ENCODE measurements at places on chromosomes 2 and 18.

DNA sequence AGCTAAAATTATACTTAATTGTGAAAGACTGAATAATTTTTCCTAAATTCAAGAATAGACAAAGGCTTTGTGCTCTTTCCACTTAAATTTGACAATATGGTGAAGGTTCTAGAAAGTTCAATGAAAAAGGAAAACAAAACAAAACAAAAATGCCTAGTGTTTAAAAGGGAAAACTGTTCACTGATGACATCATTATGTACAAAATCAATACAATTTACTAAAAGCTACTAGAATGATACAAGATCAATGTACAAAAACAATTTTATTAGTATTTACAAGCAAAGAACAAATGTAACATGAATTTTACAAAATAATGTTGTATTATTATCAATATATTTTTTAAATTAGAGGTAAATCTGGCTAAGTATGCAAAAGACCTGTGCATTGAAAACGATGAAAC is 499.1 kb upstream of the FSIP2 start:
- DNase-seq = no peak

- DNase-seq = no peak
These were observed 663.6 kb upstream of the NRXN1 start for GRCh38 chr2:51695531-51695930.

DNA sequence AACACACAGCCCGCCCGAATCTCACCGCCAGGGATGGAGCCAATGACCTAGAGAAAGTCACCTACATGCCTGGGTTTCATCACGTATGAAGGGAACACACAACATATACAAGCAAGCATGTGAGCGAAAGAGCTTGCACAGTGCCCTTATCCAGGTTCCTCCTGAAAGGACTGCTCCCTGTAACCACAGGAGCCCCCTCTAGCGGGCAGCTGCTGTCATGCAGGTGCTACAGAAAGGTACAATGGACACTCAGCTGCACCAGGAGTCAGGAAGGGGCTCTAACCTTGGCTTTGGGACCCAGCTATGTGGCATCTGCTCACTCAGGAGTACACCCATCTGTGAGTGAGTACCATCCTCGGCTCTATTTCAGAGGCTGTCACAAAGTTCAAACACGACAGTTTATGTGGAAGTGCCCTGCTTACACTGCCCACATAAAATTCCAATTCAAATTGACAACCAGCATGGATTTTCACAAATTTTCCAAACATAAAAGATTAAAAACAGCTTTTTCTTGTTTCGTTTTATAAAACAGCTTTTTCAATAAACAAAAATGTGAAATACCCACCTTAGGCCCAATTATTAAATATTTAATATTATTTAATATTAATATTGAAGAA is 3.5 kb downstream of the NDUFA10 start:
- DNase-seq = peak; percentile 61

DNA sequence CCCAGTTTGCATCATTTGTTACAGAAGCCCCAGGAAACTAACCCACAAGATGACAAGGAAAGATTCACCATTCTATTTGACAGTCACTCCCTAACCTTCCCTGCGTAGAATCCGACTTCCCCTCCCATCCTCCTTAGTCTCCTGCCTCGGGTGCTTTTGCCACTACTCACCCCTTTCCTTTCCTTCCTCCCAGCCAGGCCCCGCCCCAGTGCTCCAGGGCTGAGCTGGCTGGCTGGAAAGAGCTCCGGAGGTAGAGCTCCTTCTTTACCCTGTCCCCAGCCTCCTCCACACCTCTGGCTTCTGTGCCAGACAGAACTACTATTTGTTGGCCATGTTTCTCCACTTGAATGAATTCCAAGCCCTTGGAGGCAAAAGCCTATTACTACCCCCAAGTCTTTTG is 317.6 kb upstream of the NCKAP5 start:
- DNase-seq = no peak

- no peak for DNase-seq
These were observed 120.2 kb downstream of the INHBB start for GRCh38 chr2:120465989-120466703.

DNA sequence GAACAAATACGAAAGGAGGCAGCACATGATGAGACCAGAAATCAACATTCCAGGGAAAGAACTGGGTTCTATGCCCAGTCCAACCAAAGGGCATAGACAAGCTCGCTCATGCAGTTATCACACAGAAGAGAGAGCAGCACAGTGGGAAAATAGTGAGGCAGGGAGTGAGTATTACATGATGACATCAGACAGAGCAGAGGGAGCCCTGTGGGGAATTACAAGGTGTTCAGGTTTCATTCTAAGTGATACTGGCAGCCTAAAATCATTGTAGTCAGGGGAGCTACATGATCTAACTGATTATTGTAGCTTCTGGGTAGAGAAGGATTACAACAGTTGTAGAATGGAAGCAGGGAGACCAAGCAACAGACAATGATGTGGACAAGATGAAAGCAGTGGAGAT is 658.5 kb downstream of the ARHGAP15 start:
- DNase-seq = no peak

- DNase-seq = no peak
These were observed 28.5 kb downstream of the SLC20A1 start for GRCh38 chr2:112674229-112674628.

GRCh38 chr2:200944467-200945394 is 18.7 kb downstream of the ORC2 start:
- peak; percentile 38 for DNase-seq

GRCh38 chr2:97267411-97268074 is 154.6 kb downstream of the ANKRD36 start:
- DNase-seq = no peak

GRCh38 chr2:197885587-197885986 is 81.2 kb downstream of the PLCL1 start:
- DNase-seq = no peak

GRCh38 chr2:206274434-206275311 is at the start of gene ZDBF2:
Gene ZDBF2 (plus strand): TSS chr2:206274663. CDS start chr2:206281850, 7,187 bp downstream.
- DNase-seq = peak; percentile 27

GRCh38 chr2:99086385-99086784 is 55.1 kb upstream of the C2orf15 start:
- DNase-seq = no peak

DNA sequence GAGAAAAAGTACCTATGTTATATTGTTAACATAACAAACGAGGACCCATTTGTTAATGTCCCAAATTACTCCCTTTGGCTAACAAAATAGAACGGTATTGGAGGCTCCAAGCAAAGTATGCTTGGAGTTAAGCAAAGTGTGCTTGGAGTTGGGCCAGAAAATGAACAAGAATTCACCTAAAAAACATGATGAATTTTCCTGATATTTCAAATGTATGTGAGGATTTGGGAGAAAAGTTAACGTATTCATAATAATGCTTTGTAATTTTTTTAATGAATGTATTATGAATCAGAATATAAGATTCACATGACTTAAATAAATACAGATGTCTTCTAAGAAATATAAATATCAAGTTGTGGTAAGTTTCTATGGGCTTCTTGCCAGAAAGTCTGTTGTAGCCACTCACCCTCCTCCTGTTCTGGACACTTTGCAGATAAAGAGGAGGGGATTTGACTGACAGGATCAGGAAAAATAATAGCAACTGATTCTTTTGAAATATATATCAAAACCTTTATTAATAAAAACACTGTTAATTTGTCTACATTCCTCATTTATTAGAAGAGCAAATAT is 423.7 kb upstream of the MMADHC start:
- DNase-seq = no peak

GRCh38 chr2:150630587-150631235 is 143.2 kb upstream of the RND3 start:
- no peak for DNase-seq

DNA sequence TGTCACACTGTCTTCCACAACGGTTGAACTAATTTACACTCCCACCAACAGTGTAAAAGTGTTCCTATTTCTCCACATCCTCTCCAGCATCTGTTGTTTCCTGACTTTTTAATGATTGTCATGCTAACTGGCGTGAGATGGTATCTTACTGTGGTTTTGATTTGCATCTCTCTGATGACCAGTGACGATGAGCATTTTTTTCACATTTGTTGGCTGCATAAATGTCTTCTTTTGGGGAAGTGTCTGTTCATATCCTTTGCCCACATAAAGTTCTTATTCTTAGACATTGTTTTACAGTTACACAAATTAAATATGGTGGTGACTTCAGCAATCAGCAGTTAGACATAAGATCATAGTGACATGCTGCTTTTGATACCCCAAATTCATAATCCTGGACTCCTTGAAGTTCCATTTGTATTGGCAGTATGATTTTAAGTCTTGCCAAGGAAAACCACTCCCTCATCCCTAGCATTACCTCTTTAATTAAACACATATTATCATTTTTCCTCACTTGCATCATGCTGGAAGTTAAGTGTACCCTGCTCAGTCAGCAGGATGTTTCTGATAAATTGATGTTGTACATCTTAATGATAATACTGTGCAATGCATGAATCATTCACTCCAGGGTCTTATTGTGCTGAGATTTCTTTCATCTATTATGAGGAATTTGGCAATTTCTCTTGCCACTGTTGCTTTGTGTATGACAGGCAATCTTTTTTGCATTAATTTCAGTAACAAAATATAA is 67.6 kb upstream of the STAT1 start:
- DNase-seq = no peak

DNA sequence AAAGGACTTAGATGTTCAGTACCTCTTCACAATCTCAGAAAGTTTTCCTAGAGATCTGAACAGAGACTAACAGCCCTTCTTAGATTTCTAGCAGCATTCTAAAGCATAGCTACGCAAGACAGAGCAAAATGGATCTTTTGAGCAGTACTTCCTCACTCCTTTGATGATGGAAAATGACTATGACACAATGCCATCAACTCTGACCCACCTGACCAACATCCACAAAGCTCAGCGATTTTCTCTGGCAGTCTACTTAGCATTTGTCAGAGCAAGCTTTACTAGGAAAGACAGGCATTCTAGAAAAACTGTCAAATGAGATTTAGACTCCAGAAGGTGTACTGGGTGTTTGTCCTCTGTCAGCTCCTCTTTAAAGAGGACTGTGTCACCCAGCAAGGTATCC is 180.9 kb upstream of the ACVR2A start:
- DNase-seq = peak; percentile 45

DNA sequence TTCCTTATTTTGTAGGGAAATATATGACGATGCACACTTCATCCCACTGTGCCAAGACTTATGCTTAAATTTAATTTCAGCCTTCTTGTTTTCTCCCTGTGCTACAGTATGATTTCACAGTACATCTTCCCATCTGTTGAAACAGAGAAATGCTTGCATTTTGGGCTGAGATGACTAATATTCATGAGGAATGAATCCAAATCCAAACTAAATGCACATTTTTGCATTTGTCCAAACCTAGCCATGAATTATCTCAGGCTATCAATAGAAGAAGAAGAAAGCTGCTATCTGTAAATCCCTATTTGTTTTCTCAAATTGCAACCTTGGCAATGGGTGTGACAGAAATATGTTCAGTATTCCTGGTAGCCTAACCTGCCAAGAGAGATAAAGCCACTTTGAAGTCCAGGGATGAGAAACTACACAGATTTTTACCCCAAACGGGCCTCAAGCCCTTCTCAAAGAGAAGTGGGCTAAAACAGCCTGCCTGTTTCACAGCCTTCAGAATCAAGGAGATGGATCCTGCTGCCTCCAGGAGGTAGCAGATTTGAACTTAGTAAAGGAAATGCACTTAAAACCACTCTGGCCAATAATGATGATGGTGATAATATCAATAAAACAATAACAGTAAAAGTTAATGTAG is 306.9 kb upstream of the NT5C1B start:
- DNase-seq = no peak

DNA sequence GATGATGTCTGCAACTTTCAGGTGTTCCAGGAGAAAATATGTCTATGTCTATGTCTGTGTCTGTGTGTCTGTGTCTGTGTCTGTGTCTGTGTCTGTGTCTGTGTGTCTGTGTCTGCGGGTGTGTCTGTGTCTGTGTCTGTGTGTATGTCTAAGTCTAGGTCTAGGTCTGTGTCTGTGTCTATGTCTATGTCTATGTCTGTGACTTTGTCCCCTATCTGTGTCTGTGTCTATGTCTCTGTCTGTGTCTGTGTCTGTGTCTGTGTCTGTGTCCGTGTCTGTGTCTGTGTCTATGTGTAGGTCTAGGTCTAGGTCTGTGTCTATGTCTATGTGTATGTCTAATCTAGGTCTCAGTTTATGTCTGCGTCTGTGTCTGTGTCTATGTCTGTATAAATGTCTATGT is 10.5 kb downstream of the IL1R2 start:
- DNase-seq = no peak

DNA sequence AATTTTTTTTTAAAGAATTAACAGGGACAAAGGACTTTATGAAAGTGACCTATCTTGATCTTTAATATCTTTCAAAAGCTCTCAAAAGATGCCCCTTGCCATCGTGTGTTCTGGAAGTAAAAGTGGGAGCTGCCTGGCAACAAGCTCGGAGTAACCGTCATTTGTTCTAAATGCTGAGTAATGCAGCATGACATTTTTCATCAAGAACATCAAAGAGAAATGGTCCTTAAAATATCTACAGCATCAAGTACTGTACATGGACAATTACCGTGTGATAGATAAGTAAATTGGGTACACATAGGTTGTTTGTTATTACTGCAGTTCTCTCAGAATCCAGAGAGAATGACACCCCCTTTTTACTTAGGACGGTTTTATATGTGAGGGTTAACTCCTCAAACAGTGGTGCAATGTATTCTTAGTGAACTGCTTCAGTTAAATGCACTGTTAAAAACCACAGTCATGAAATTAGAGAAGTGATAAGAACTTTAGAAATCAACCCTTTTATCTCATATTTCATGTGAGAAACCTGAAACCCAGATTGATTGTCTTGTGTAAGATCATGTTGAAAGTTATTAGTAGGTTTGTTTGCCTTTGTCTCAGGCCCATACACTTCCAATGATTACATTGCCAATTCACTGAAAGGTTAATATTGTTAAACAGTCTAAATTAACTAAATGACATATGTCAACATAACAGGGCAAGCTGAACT is 90.6 kb upstream of the HNMT start:
- DNase-seq = no peak

- DNase-seq = no peak
These were observed 133.2 kb downstream of the TMEM17 start for GRCh38 chr2:62372824-62373223.

GRCh38 chr2:134703426-134703825 is 15.4 kb downstream of the TMEM163 start:
- DNase-seq = no peak

- no peak for DNase-seq
These were observed 246.3 kb upstream of the MYT1L start for GRCh38 chr2:2577407-2577831.

GRCh38 chr18:42921226-42921737 is 194.2 kb downstream of the RIT2 start:
- DNase-seq = no peak

GRCh38 chr2:5729416-5729815 is 37.2 kb downstream of the SOX11 start:
- no peak for DNase-seq

DNA sequence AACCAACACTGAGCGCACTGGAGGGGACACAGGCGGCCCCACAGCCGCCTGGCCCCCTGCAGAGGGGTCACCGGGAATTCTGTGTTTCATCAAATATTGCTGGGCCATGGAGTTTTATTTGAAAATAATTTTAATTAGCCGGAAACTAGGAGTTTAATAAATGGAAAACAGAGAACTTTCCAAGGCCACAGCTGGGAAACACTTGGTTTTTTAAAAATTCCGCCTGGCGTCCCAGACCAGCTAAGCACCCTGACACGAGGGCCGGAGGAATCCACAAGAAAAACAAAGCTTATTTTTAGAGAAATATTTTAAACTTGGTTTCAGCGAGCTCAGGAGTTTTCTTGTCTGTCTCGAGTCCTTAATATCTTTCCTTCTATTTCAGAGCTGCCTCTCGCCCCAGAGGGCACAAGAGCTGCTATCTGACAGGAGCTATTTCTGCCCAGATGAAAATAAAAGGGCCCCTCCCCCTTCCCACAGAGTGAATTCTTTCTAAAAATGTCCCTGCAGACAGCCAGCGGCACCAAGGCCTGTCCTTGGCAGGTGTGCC is 8.2 kb downstream of the ZFP36L2 start:
- DNase-seq = no peak

- DNase-seq = no peak
These were observed 6.0 kb downstream of the B4GALT6 start for GRCh38 chr18:31678425-31678824.

Data from CD4-positive, alpha-beta T cell treated with Interleukin-2 at 100 ng/mL for 4 hours (primary cell).